Activated CD4-positive, alpha-beta T cell treated with anti-CD3 and anti-CD28 coated beads, Interleukin-2, amount 50 U/mL, for 48 hours (primary cell): ENCODE measurements at places on chromosomes 12 and 14.

DNA sequence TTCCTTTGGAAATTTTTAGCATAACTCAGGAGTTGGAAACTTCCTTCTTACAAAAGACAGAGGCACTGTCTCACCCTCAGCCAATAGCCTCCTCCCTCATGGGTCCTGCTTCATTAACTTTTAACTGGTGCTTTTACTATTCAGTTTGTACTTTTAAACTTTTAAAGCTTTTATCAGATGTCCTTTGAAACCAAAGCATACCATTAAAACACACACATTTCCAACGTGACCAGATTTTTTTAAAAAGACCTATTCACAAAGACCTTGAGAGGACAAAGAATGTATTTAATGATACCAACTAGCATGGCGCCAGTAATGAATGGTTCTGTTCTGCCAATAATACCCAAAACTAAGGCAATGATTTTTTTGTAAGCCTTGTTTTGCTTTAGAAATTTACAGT is 173.6 kb upstream of the EEA1 start:
- no peak for DNase-seq

- no peak for DNase-seq
Measured at GRCh38 chr14:67580336-67581171, 19.5 kb downstream of the PIGH start.

DNA sequence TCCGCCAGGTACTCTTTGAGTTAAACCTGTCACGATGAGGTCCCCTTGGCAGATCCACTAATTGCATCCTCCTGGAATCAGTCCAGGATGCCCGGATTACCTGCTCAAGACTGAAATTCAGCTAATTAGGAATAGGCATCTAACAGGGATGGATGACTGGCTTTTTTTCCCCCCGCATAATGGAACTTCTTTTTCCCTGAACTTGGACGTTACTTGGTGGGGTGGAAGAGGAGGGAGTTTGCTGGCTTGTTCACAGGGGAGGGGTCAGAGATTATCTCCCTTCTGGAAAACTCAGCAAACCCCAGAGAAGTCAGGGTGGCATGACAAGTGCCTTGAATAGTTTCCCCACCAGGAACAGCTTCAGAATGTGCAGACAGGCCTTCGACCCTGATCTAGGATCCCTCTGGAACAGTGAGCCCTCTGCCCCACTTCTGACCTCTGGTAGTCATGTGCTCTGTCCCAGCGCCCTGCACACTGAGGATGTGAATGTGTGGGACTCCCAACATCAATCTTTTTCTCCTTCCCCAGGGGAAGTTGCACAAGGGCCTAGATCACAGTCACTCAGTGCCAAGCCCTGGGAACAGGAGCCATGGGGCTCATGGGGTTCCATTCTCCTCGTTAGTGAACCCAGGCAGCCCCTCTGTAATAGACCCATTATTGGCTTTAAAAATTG is 142.5 kb downstream of the SMOC1 start:
- no peak for DNase-seq

GRCh38 chr14:63468294-63468693 is 74.9 kb downstream of the PPP2R5E start:
- no peak for DNase-seq

DNA sequence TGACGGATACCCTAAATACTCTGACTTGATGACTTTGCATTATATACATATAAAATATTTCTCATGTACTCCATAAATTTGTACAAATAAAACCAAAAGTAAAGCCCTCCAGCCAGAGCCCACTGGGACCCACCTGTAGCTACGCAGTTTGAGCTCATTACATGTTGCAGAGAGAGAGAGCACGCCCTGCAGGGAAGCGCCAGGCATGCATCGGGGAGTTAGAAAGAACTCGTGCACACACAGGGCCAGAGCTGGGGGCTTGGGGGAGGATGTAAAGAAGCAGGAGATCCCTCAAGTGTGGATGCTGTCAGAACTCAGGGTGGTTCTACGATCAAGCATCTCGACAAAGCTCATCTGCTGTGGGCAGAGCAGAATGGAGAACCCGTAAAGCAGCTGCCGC is 178.5 kb upstream of the RTL1 start:
- no peak for DNase-seq

DNA sequence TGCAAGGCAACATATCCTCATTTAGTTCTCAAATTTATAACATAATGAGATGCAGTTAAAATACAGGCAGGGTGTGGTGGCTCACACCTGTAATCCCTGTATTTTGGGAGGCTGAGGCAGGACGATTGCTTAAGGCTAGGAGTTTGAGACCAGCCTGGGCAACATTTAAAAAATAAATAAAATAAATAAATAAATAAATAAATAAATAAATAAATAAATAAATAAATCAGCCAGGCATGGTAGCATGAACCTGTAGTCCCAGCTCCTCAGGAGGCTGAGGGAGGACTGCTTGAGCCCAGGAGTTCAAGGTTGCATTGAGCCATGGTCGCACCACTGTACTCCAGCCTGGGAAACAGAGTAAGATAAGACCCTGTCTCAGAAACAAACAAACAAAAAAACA is 39.4 kb downstream of the TCHP start:
- DNase-seq = no peak

- DNase-seq = peak; percentile 5
Measured at GRCh38 chr12:64273527-64274403, 51.7 kb upstream of the KICS2 start.

DNA sequence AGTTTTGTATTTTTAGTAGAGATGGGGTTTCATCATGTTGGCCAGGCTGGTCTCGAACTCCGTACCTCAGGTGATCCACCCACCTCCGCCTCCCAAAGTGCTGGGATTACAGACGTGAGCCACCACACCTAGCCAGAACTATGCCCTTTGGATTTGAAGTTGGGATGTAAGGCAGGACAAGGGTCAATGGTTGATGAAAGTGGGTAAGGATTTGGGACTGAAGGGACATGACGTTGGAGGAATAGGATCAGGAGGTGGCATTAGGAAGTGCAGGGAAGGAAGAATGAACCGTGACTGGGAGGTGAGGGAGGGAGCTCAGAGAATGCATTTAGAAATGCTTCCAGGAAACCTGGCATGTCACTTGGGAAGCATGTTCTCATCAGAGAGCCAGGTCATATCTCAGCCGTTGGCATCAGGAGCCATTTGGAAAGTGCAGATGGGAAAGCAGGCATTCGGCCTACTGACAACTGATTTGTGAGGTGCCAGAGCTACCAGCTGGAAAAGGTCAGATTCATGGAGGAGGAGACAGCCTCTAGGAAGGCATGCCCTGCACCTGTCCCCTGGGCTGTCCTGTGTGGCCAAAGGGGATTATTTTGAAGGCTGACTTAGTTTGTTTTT is 2.2 kb downstream of the CRADD start:
- no peak for DNase-seq

DNA sequence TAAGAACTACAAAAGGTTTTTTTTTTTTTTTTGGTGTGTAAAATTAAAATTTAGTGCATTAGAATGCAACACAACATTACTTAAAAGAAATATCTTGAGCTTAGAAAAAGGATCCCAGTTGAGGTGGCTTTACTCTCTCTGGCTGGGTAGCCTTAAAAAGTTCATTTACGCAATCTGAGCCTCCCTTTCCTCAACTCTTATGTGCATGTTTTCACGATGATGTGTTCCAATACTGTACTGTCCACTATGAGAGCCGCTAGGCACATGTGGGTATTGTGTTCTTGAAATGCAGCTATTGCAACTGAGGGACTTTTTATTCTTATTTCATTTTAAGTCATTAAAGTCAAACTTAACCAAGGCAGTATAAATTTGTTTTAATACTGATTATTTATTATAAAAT is 460.9 kb upstream of the SYT1 start:
- no peak for DNase-seq

DNA sequence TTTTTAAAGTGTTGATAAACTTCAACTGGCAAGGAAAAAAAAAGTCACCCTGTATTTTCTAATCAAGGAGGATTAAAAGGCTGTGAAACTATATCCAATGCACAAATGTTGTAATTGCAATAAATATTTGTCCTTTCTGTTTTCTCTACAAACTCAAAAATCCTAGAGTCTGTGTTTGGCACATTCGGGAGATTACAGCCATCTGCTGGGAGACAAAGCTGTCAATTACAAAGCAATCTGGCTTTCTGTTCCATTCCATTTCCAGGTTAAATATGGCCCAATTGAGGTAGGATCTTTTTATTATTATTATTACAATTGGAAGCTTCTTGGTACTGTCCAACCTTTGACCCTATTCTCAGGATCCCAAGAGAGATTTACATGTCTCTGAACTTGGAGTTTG is 295.9 kb downstream of the DIO2 start:
- DNase-seq = no peak

- no peak for DNase-seq
Measured at GRCh38 chr12:29350080-29350479, 30.9 kb downstream of the ERGIC2 start.

- peak; percentile 73 for DNase-seq
Measured at GRCh38 chr14:75522224-75522982, at the start of gene BATF. BATF (plus strand) TSS chr14:75522469; CDS start chr14:75522683, 214 bp downstream.

- peak; percentile 50 for DNase-seq
Measured at GRCh38 chr12:53791735-53792326, 40.1 kb upstream of the CISTR start.

GRCh38 chr14:70665448-70666360 is 24.0 kb downstream of the TTC9 start:
- no peak for DNase-seq

DNA sequence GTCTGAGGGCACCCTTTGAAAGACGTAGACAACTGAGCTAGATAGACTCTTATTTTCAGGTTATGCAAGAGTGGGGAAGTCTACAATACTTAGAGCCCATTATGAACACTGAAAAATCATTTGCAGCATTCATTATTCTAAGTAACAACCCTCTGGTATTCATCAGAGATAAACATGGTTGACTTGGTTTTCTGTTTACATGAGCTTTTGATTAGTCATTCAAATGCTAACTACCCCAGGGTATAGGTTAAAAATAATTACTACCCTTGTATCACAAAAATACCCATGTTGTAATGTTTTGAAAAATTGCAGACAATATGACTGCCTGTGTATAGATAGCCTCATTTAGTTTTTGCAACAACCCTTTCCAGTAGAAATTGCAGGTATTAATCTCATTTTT is 78.5 kb downstream of the PPFIBP1 start:
- no peak for DNase-seq

GRCh38 chr14:69859591-69859990 is 19.6 kb upstream of the SMOC1 start:
- no peak for DNase-seq

DNA sequence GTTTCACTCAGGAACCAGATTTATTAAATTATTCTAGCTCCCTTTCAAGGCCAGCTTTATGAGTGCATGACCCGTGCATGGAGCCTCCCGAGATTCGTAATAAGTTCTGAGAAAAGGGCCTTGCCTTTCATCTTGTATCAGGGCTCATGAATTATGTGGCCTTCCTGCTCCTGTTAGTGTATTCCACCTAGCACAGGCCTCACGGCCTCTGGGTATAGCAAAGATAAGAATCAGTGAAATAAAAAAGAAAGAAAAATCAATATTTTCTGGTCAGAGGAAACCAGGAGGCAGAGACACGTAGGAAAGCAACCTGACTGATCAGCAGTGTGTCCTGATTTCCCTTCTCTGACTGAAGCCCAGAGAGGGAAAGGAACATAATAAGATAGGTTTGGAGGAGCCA is 111.4 kb downstream of the SLC35F4 start:
- no peak for DNase-seq

DNA sequence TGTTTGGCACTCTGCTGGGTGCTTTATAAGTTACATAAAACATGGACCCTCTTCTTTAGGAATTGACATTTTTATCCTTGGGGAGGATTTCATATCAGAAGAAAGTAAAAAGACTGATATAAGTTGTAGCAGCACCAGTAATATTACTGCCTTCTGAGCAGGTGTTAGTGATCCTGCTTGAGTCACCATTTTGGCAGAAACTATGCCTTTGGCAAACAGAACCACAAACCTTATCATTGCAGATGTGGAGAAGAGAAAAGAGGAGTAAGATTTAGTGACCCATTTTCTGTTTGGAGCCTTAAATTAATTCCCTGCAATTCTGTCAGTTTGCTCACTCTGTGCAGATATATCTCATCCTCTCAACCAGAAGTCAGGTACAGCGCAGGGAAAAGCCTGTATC is 23.0 kb downstream of the ZNF410 start:
- no peak for DNase-seq

DNA sequence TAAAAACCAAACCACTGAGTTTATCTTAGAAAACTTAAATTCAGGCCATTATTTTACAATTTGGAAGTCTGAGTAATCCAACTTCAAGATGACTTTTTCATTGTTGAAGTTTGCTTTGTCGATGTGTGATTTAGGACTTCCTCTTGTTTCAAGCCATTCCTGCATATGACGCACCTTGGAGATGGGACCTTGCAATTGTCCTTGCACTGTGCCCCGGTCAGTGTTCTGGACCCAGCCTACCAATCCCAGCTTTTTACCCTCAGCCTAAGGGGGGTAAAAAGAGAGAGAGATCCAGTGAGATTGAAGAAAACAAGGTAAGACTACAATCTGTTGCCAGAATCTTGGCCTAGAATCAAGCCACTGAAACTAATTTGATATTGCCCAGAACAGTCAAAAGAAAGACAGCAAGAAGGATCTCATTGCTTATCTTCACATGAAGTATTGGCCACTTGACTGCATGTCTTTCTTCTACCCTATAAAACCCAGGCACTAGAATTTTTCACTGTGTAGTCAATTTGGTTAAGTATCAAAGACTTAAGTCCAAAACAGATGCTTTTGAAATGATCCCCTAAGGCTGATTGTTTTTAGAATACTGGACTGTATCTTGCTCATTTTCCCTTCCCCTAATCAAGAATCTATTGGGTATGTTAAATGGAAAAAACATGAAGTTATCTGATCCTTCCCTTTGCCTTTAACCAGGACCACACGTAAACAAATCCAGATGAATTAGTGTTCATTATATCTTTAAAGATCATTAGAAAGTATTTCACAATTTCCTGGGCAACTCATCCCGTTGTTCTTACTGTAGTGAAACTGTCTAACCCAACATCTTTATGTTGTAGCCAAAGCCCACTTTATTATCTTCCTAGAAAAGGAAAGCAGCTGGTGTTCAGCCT is 2.4 kb upstream of the MLH3 start:
- DNase-seq = no peak

DNA sequence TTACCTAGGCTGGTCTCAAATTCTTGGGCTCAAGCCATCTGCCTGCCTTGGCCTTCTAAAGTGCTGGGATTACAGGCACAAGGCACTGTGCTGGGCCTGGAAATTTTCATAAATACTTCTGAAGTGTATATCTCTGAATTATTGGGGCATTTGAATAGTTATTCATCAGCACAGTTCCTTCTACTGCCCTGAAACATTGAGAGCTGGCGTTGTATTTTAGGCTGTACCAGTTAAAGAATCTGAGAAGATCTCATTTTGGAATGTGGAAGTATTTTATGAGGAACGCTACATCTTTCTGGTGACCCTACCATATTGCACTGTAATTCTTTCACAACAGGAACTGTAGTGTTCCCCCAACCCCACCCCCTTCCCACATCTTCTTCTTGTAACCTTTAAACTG is 349.0 kb upstream of the RGS6 start:
- no peak for DNase-seq

GRCh38 chr14:102586420-102587104 is 5.9 kb upstream of the RCOR1 start:
- DNase-seq = no peak
